Activated T-helper 1 cell treated with anti-CD3 and anti-CD28 coated beads, Interleukin-2, amount 50 U/mL, for 16 hours (primary cell): ENCODE measurements at places on chromosomes 2 and 18.

- DNase-seq = no peak
Observed at GRCh38 chr2:192570788-192571187, 376.1 kb upstream of the TMEFF2 start.

GRCh38 chr18:51513517-51513916, 316.0 kb upstream of the MEX3C start:
- DNase-seq = no peak

- no peak for DNase-seq
Observed at GRCh38 chr2:138030459-138030858, 66.2 kb downstream of the HNMT start.

DNA sequence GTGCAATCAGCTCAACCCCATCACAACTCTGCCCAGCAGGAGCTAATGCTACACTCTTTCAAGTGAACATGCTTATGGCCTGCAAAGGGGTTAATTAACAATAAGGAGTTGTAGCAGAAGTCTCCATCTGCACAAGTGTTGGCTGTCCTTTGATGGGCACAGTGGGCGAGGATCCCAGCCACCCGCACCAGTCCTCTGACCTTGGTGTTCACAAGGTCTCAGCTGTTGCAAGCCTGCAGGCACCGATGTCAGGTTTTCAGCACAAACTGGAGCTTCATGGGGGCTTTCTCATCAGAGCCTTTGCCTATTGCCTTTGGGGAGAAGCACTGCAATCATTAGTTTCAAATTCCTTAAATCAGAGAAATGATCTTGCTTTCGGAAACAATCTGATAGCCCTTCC, 60.9 kb upstream of the TMEM178A start:
- DNase-seq = no peak

- DNase-seq = no peak
Observed at GRCh38 chr2:18950361-18950851, 361.0 kb upstream of the NT5C1B start.

DNA sequence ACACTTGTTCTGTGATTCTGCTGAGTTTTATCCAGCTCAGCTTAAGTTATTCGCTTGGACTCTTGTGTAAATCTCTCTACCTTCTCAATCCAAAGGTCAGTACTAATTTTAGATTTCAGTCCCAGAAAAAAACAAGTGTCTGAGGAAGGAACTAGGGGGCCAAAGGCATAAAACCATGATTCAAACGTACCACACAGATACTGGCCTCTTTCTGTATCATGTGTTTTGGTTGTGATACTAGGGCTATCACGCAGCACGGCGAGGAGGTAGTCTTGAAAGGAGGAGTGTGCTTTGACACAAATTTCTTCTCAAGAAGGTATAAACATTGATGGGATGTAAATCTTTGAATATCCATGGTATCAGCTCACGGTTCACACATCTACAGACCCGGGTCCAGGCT, 8.3 kb downstream of the SERPINE2 start:
- no peak for DNase-seq

DNA sequence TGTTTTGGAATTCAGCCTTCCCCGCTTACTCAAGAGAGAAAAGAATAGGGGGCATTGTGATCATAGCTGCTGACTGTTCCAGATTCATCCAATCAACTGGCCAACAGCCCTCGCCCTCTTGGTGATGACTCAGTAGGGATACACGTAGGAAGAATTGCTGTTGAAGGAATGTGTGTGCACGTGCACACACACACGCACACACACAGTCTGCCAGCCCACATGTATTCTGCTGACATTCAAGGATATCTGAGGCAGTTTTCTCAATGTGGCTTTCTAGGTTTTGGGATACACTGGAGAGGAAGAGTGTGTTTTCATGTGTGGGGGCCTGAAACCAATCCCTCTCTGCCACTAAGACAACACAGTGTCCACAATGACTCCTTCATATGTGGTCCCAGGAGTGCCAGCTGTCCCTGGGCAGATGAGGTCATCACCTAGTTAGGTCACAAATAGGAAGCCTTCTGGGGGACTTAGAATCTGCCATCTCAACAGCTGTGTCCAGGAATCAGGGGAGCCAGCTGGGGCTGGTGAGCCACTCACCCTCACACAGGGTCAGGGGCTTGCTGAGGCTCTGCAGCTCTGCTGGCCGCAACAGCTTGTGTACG, 352.6 kb downstream of the SS18 start:
- DNase-seq = no peak

DNA sequence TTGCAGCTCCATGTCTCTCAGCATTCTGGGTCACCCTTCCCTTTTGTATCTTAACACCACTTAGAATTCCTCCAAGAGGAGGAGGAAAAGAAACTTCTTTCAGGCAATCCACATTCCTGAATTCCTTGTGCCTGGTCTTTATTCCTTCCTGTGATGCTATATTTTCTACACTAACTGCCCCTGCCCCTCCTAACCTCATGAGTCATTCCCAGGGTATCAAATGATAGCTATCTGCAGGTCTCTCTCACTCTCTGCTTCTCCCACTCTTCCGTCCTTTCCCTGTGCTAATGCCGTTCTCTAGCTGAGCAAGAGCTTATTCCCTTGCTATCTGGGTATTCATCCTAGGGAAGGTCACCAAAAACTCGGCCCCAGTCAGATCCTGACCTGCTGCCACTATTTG, 395.0 kb upstream of the TCF4 start:
- DNase-seq = no peak

- no peak for DNase-seq
Observed at GRCh38 chr2:211113334-211114175, 557.2 kb downstream of the CPS1 start.

GRCh38 chr2:100857915-100858314, 38.0 kb downstream of the NPAS2 start:
- no peak for DNase-seq

GRCh38 chr18:48917579-48918517, 32.9 kb downstream of the SMAD7 start:
- no peak for DNase-seq

- DNase-seq = no peak
Observed at GRCh38 chr2:157421964-157422363, 21.9 kb downstream of the CYTIP start.

DNA sequence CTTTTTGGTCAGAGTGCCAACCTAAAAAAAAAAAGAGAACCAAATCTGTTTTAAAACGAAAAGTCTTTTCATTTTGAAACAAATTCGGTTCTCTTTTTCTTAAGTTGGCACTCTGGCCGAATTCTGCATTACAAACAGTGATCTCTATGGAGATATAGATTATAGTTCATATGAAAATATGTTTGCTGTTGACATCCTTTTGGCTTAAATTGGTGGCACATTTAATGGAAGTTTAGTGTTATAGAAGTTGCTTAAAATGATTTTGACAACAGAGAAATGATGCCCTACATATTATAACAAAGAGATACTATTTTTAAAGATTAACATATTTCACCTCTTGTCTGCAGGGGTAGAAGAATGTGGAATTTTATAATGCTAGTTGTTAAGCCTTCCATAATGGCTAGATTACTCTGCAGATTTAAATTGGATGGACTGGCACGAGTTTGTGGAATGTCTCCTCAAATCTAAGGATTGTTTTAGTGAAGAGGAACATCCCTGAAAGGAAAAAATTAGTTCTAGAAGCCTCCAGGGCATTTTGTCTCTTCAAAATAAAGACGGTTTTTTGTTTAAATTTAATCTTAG, 222.9 kb upstream of the CDH2 start:
- DNase-seq = no peak

DNA sequence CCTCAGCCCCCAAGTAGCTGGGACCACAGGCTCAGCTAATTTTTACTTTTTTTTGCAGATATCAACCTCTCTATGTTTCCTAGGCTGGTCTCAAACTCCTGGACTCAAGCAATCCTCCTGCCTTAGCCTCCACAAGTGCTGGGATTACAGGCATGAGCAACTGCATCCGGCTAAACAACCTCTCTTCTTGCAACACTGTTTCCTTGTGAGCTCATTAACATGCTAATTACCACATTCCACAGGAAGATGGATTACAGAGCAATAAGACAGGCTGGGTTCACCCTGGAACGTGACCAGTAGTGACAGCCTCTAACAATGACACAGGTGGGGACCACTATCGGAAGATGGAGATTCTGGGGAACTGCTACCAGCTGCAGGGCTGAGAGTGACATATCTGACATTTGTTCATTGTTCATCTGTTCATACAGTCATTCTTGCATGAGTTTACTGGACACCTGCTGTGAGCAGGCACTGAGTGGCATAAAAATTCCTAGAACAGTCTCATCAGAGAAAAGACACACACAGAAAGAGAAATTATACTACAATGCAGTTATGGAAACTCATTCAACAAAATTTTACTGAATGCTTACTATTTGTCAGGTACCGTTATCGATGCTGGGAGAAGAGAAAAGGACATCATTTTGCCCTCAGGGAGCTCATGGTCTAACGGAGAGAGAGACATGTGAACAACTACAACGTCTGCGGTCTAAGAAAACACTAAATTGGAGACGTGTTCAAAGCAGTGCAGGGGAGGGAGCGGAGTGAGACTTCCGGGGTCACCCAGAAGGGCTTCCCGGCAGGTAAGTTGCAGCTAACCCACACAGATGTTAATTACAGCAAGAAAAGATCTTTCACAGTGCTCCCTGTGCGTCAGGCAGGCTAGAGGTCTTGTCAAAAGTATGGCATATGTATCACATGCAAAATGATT, 37.6 kb downstream of the PROC start:
- no peak for DNase-seq

DNA sequence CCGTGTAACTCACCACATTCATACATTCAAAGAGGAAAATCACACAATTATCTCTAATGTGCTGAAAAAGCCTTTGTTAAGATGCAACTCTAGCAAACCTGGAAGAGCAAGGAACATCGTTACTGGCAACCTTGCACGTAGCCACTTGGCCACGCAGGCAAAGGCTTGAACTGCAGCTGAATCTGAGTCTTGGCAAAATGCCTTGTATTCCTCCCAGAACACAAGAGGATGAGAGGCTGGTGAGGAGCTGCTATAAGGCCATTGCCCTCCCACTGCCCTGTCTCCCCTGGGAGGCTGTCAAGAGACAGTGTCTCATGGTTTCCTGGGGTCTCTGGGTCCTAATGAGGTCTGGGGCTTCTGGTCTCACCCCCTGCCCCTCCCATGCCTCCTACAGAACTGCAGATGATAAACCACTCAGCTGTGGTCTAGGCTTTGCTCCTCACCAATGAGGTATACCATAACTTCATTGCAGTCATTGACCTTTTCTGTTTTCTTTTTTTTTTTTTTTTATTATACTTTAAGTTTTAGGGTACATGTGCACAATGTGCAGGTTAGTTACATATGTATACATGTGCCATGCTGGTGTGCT, 141.4 kb downstream of the SPP2 start:
- no peak for DNase-seq

DNA sequence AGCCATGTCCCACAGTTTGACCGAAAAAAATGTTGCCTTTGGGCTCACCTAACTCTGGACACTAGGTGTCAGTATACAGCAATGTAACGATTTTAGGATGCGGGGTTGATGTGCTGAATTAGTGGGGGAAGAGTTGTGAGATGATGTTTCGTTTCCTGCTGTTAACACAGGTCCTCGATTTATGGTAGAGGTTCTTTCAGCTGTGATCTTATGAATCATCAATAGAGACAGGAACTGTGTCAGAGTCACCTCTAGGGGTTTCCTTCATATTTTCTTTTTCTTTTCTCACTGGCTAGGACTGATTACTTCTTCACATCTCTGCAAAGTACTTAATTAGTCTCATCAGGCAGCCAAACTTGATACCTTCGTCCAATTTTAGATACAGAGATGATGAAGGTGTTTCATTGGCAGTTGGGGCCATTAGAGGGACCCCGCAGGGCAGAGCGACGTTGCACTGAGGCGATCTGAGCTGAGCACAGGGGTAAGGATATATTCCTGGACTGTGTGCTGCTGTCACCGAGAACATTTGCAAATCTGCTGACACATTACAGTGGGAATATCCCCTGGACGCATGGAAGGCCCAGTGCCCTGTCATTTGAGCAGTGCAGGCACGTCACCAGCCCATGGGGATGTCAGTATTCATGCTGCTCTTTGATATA, 10.2 kb upstream of the MMADHC start:
- DNase-seq = peak; percentile 16

GRCh38 chr2:227889336-227889735, 17.9 kb downstream of the DAW1 start:
- no peak for DNase-seq

DNA sequence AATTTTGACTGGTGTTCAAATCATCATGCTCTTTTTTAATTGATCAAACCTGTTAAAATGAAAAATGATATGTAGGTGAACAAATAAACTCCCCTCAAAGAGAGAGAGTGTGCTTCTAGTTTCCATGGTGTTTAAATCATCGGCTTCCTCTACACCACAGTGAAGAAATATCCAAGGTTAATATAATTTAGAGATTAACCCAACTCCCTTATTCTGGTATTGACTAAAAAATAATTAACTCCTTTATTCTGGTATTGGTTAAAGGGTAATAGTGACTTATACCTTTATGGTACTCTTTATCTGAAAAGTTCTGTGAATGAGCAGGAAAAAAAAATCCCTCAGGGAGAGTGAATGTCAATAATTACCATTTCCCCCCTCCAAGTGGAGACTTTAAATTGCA, 93.1 kb downstream of the SPATS2L start:
- DNase-seq = no peak

- DNase-seq = no peak
Observed at GRCh38 chr18:49843131-49843530, 29.8 kb upstream of the ACAA2 start.

GRCh38 chr2:239008677-239009588, 161.0 kb downstream of the TWIST2 start:
- no peak for DNase-seq

- no peak for DNase-seq
Observed at GRCh38 chr18:40109252-40110049, 1845.6 kb upstream of the PIK3C3 start.
